ENCODE measurements at places on chromosomes 12 and 14. TPM values are rescaled to one million over a fixed set of nuclear protein-coding genes. Genes with fewer than 3 reads are reported as not detected.
A peak's percentile ranks its signal among the peaks of the same experiment; 100 is the strongest.

DNA sequence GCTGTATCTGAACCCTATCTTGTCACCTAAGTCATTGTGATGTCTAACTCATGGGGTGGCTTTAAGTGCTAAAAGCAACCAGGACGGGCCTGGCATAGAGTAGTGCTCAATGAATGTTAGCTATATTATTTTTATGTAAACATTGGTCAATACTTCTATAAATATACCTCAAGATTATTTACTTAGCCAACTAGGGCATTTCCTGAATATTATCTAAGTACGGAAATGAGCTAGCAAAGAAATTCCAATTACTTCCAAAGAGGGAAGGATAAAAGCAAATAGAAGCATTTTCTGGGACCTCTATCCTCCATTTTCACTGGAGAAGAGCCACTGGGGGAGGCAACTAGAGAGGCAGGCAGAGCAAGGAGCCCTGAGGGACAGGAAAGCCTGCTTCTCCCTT is 20.6 kb downstream of the CCDC92 start:
- H3K4me3 ChIP-seq: no peak overlapping the region
- H3K36me3 ChIP-seq: no peaks in the 10 kb centered on the region
- no peaks in the 10 kb centered on the region for H3K4me1 ChIP-seq
- H3K27ac ChIP-seq: no peak overlapping the region

DNA sequence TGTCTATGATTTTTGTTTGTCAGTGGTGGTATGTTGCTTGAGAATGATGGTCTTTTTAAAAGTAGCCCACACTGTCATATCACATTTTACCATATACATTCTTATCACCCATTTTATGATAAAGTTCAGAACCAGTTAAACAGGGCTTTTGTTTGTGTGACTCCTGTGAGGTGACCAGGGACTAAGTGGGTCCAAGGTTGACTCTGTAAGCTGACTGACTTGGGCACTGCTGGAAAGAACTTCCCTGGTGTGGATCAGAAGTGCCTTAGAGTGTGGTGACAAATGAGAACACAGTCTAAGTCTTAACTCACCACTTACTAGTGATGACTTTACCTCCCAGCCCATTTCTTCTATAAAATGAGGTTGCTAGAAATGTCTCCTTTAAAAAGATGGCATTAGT is 52.6 kb downstream of the VRK1 start:
- H3K27me3 ChIP-seq: no peaks in the 10 kb centered on the region
- H3K27ac ChIP-seq: no peak overlapping the region
- no peak for DNase-seq
- H3K4me1 ChIP-seq: peaks cover 16% of the 10 kb centered on the region

GRCh38 chr12:120826335-120826734 is 77.8 kb downstream of the SPPL3 start:
- DNase-seq: no peak
- H3K27ac ChIP-seq: no peak overlapping the region
- H3K27me3 ChIP-seq: no peaks in the 10 kb centered on the region
- no peak overlapping the region for H3K4me3 ChIP-seq

DNA sequence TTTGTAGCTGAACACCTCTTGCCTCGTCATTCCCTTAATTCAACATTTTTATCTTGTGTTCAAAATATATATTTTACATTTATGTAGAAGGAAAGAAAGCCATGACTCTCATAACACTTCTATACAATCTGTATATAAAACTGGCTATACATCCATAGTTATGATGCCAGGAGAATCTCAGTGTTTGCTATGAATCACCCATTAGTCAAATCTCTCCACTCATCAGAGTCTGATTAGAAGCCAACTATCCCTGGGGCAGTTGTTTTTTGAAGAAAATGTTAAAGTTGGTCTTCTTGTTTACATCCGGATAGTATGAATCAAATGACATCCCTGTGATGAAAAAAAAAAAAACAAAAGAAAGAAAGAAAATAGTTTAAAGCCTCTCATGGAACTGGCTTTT is 503.9 kb downstream of the NELL2 start:
- H3K4me3 ChIP-seq: no peak overlapping the region
- H3K36me3 ChIP-seq: no peaks in the 10 kb centered on the region
- no peak for DNase-seq
- no peak overlapping the region for H3K27ac ChIP-seq
- H3K27me3 ChIP-seq: no peaks in the 10 kb centered on the region

DNA sequence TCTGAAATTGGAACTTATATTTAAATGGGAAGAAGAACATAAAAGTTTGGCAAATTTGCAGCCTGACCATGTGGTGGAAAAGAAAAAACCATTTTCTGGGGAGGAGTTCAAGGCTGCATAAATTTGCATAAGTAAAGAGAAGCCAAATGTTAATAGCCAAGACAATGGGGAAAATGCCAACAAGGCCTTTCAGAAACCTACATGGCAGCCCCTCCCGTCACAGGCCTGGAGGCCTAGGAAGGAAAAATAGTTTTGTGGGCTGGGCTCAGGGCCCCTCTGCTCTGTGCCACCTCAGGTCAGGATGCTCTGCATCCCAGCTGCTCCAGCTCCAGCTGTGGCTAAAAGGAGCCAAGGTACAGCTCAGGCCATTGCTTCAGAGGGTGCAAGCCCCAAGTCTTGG is 67.6 kb upstream of the CCDC60 start:
- H3K4me3 ChIP-seq: no peak overlapping the region
- no peaks in the 10 kb centered on the region for H3K4me1 ChIP-seq
- H3K27ac ChIP-seq: no peak overlapping the region
- H3K27me3 ChIP-seq: no peaks in the 10 kb centered on the region
- no peaks in the 10 kb centered on the region for H3K36me3 ChIP-seq
- DNase-seq: no peak

DNA sequence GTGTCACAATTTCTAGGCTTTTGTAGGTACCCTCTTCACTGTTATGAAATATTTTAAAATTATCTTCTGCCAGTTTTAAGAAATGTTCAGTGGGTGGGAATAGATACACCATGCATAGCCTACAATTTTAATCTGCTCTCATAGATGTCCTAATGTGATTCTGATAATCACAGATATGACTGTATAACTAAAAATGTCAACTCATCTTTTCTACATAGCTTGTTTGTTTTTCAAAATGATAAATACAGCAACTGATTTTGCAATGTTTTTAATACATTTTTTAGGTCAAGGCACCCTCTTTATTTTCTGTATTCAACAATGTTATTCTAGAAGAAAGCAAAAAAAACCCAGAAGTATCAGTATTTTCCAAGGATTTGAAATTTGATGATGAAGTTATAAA is 61.6 kb downstream of the LRRC9 start:
- H3K36me3 ChIP-seq: no peaks in the 10 kb centered on the region
- no peaks in the 10 kb centered on the region for H3K4me1 ChIP-seq
- no peak overlapping the region for H3K4me3 ChIP-seq
- no peak overlapping the region for H3K27ac ChIP-seq
- DNase-seq: no peak

DNA sequence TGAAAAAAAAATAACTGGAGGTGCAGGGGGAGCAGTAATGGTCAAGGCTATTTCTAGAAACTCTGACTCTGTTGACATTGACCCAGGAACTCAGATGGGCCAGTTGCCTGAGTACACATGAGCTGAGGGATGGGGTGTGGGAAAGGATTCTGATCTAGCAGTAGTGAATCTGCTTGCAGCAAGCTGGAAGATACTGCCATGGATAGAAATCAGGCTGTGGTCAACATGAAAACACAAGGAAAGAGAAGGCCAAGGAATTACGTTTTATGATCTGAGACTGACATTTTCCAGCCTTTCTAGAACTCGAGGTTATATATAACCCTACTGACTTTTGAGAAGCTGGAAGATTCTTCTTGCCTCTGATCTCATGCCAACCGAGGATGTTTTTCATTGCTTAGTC is 90.0 kb downstream of the ANO6 start:
- H3K36me3 ChIP-seq: peaks cover 8% of the 10 kb centered on the region
- H3K4me1 ChIP-seq: no peaks in the 10 kb centered on the region
- H3K27ac ChIP-seq: no peak overlapping the region
- H3K27me3 ChIP-seq: no peaks in the 10 kb centered on the region
- H3K4me3 ChIP-seq: no peak overlapping the region

GRCh38 chr12:64431791-64432190 is 20.1 kb upstream of the TBK1 start:
- H3K27me3 ChIP-seq: no peaks in the 10 kb centered on the region
- H3K36me3 ChIP-seq: peaks cover 72% of the 10 kb centered on the region
- H3K4me1 ChIP-seq: peaks cover 3% of the 10 kb centered on the region
- no peak overlapping the region for H3K4me3 ChIP-seq

- no peak overlapping the region for H3K27ac ChIP-seq
- H3K4me1 ChIP-seq: peaks cover 23% of the 10 kb centered on the region
- no peaks in the 10 kb centered on the region for H3K27me3 ChIP-seq
- no peak overlapping the region for H3K4me3 ChIP-seq
These were observed 74.7 kb downstream of the PRORP start for GRCh38 chr14:35197015-35197414.

DNA sequence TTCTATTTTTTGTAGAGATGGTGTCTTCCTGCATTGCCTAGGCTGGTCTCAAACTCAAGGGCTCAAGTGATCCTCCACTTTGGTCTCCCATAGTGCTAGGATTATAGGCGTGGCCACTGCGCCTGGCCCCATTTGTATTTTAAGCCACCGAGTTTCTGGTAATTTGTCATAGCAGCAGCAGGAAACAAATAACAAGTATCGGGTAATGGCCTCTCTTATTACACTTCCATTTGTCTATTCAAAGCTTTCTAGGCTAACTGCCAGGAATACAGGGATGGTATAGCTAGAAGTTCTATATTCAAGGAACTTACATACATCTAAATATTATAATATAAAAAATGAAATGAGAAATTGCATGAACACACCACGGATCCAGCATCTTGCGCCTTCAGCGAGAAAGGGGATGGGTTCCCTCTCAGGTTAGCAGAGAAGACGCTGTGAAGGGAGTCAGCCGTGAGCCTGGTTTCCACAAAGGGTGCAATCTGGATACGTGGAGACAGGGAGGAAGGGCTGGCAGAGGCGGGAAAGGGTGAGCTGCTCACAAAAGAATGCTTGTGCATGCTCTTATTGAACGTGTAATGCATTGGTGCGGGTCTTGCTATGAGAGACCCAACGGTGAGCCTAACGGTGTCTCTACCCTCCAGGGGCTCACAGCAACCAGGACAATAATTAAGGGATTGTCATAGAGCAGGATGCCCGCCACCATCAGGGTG is 9.5 kb downstream of the BDKRB1 start:
- H3K36me3 ChIP-seq: no peaks in the 10 kb centered on the region
- no peak overlapping the region for H3K4me3 ChIP-seq
- H3K27ac ChIP-seq: no peak overlapping the region

DNA sequence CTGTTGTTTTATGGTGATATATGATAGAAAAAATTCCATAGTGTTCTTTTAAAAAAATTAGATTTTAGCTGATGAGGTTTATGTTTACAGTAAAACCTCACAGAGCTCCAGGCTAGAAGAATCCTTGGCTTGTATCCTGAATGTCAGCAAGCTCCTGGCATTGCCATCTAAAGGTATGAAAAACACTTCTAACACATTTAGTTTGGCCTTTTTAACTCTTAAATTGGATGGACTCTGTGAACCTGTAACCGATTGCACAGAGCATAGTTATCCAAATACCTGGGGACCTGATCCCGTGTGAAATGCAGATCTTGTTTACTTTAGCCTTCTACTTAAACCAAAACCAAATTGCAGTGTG is 241.1 kb upstream of the DCN start:
- no peaks in the 10 kb centered on the region for H3K4me1 ChIP-seq
- H3K36me3 ChIP-seq: no peaks in the 10 kb centered on the region
- no peak overlapping the region for H3K4me3 ChIP-seq
- H3K27ac ChIP-seq: no peak overlapping the region
- peaks cover 2% of the 10 kb centered on the region for H3K27me3 ChIP-seq
- no peak for DNase-seq

GRCh38 chr12:62738616-62739015 is 196.3 kb downstream of the PPM1H start:
- no peak overlapping the region for H3K4me3 ChIP-seq
- H3K36me3 ChIP-seq: no peaks in the 10 kb centered on the region
- H3K27me3 ChIP-seq: peaks cover 4% of the 10 kb centered on the region
- peaks cover 6% of the 10 kb centered on the region for H3K4me1 ChIP-seq
- no peak for DNase-seq
- H3K27ac ChIP-seq: no peak overlapping the region

- H3K27ac ChIP-seq: peak within 1 kb of the TSS; percentile 80
- H3K4me3 ChIP-seq: peak within 1 kb of the TSS; percentile 84
- peaks cover 3% of the 10 kb centered on the region for H3K36me3 ChIP-seq
- peaks cover 32% of the 10 kb centered on the region for H3K4me1 ChIP-seq
These were observed at the start of gene MTA1 for GRCh38 chr14:105419195-105420091. MTA1 (plus strand) TSS chr14:105419827; CDS start chr14:105420036, 209 bp downstream.

OAS1 gene
- 292 TPM for total RNA-seq

ATL1 gene
- 1.3 TPM for total RNA-seq

BMP4 gene
- 0.29 TPM for total RNA-seq

CNIH1 gene
- total RNA-seq: 61.9 TPM

CTDSP2 gene
- 76.2 TPM for total RNA-seq

ASCL1 gene
- total RNA-seq: not detected

ATP2A2 gene
- total RNA-seq: 144 TPM

IL26 gene
- not detected for total RNA-seq

MMP19 gene
- not detected for total RNA-seq
